ENCODE measurements at places on chromosomes 2 and 18.
A peak's percentile ranks its signal among the peaks of the same experiment; 100 is the strongest.

- DNase-seq, result peak; percentile 96
These were observed 139.9 kb upstream of the ZEB2 start for GRCh38 chr2:144659731-144660275.

DNA sequence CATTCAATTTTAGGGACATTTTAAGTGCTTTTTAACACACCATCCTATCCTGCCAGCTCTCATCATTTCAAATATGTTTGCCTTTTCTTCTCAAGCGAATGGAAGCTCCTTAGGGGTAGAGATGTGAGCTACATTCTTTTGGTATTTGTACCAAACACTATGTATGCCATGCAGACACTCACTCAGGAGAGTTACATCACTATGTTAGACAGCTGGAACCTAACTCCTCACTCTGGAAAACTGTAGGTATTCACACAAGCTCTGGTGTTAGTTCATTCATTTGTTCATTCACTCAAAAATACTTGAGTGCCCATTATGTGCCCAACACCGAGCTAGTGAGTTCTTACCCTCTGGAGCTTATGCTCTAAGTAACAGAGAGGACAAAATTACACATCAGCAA is 26.4 kb upstream of the RNU4ATAC start:
- no peak for DNase-seq

- peak; percentile 43 for DNase-seq
These were observed 3.4 kb upstream of the RTP5 start for GRCh38 chr2:241865957-241866789.

DNA sequence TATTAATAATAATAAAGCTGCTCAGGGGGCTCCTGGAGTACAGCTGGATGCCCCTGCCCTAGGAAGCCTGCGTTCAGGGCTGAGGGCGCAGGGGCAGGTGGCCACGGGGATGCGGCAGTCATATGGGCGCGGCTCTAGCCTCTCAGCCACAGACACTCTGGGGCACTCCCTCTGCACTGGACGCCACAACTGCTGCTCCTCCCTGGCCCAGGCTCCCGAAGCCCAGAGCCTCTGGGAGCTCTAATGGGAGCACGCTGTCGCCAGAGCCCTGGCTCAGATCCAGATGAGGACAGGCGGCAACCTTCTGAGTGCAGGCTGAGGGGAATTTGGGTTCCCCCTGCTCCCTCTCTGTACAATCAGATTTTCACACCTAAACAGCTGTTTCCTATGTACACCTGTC is 93.6 kb downstream of the MTCL1 start:
- no peak for DNase-seq

DNA sequence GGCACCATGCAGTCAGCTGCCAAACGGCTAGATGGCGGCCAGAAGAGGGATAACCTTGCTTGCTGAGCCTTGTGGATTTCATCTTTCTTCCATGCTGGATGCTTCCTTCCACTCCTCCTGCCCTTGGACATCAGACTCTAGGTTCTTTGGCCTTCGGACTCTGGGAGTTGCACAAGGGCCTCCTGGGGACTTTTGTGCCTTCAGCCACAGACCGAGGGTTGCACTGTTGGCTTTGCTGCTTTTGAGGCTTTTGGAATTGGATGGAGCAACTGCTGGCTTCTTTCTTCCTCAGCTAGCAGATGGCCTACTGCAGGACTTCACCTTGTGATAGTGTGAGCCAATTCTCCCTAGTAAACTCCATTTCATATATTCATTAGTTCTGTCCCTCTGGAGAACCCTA is 31.0 kb downstream of the STRADB start:
- DNase-seq, result no peak

DNA sequence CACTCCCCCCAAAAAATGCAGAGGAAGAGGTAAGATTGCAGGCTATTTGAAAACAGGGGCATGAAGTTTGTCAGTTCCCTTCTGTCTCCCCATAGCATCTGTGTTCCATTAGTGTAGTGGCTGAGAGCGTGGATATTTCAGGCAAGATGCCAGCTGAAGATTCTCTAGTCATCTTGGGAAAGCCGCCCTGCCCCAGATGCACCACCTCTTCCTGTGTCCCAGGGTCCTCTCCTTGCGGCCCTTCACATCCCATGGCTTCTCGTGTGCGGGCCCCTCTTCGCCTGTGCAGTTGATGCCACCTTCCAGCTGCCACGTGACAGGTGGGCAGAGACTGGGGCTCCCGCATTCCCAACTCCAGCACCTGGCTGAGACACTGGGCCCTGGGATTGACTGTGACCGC is 16.1 kb downstream of the TMEM127 start:
- peak; percentile 62 for DNase-seq

- DNase-seq, result no peak
These were observed 62.2 kb downstream of the KCNE4 start for GRCh38 chr2:223114170-223114569.

- no peak for DNase-seq
These were observed 16.1 kb upstream of the PUM2 start for GRCh38 chr2:20366672-20367116.

- DNase-seq, result no peak
These were observed 150.8 kb upstream of the SPATS2L start for GRCh38 chr2:200155652-200156051.

- peak; percentile 39 for DNase-seq
These were observed 74.5 kb downstream of the MDH1 start for GRCh38 chr2:63663013-63663864.

- DNase-seq, result no peak
These were observed 777 bp downstream of the MOCOS start for GRCh38 chr18:36187826-36188721.

DNA sequence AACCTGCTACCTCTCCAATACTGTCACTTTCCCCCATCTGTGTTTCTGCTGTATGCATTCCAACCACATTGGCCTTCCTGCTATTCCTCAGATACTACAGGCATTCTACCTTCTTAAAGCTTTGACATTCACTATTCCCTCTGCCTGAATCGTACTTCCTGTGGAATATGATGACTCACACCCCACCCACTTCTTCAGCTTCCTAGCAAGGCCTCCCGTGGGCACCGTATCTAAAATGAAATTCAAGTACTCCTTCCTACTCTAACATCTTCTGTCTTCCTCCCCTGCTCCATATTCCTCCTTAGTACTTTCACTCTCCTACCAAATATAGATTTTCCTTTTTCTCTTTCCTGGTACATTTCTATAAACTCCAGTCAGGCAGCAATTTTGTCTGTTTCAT is 710.4 kb downstream of the RNF144A start:
- no peak for DNase-seq

DNA sequence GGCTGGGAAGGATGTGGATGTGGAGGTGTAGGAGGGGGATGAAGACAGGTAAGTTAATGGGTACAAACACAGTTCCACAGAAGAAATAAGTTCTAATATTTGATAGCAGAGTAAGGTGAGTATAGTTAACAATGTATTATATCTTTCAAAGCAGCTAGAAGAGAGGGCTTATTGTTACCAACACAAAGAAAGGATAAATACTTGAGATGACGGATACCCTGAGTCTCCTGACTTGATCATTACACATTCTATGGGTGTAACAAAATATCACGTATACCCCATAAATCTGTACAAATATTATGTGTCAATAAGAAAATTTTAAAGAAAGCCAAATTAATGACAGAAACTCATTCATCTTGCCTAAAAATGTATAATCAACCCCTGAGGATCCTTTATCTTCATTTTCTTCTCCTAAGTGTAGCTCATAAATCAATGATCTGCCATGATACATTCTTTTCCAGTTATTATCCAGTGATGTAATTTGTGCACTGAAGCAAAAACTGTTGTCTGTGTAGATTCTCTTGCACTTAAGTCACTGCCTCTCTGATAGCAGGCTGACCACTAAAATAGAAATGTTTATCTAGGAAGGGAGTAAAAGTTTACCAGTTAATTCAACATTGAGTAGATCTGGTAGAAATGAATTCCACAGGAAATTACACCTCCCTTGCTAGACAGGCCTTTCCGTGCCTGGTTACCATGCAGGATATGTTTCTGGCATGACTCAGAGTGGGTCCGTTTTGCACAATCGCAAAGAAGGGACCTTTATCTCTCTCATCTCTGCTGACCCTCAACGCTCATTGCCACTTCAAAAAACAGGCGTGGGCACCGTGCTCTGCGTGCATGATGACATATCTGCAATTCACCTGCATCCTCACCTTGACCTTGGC is 249.7 kb upstream of the NCKAP5 start:
- peak; percentile 96 for DNase-seq

DNA sequence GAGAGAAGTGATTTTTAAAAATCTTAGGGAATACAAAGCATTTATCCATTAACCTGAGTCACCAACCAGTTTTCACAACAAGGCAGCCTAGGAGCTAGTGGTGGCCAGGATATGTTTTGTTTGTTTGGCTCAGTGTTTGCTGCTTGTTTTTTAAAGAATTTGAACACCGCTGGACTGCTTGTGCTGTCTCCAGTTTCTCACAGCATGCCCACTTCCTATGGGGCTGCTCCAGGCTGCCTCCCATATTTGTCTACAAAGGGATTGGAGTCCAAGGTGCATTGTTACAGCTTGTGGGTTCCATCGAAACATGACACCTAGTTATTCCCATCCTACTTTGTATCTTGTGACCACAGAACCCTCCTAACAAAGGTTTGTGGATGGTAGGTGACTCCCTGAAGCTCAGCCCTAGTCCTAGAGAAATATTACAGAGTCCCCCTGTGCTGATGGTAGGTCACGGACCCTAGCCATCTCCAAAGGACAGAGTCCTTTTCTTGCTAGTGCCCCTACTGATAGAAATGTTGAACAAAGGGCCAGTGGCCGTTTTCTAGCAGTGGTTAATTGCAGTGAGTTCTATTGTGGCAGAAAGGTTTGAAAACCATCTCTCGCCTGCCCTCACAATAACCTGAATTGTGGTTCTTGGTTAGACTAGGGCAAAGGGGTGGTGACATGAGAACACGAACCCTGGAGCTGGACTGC is 23.2 kb downstream of the GPR39 start:
- peak; percentile 71 for DNase-seq

- DNase-seq, result peak; percentile 70
These were observed 136.2 kb downstream of the THADA start for GRCh38 chr2:43459446-43460173.

DNA sequence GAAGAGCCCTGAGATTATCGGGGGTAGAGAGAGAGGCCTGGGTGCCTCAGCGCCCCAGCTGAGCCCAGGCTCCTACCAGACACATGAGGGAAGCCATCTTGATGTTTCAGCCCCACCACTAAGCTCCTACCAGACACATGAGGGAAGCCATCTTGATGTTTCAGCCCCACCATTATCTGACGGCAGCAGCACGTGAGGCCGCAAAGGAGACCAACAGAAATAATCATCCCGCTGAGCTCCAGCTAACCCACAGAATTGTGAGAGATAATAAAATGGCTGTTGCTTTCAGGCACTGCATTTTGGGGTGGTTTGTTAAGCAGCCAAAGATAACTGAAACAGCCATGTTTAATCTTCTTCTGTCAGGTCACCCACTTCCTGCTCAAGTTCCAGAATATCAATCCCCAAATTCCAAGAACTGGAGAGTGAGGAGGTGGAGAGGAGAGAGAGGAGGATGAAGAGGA is 29.3 kb upstream of the SOS1 start:
- no peak for DNase-seq

GRCh38 chr2:179898873-179899272 is 37.5 kb upstream of the ZNF385B start:
- peak; percentile 51 for DNase-seq
